ENCODE measurements at places on chromosomes 6 and 20.

DNA sequence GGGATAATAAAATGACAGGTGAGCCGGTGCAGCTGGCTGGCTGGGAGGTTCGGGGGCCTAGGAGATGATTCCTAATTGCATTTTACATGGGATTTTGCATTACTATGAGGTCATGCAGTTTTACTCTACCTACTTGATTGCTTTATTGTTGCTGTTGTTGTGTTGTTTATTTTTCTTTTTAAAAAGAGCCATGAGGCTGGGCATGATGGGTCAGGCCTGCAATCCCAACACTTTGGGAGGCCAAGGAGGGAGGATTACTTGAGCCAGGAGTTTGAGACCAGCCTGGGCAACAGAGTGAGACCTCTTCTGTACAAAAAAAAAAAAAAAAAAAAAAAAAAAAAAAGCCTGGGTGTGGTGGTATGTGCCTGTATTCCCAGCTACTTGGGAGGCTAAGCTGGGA lies 104.8 kb downstream of the GJA1 start:
- no peak for DNase-seq

DNA sequence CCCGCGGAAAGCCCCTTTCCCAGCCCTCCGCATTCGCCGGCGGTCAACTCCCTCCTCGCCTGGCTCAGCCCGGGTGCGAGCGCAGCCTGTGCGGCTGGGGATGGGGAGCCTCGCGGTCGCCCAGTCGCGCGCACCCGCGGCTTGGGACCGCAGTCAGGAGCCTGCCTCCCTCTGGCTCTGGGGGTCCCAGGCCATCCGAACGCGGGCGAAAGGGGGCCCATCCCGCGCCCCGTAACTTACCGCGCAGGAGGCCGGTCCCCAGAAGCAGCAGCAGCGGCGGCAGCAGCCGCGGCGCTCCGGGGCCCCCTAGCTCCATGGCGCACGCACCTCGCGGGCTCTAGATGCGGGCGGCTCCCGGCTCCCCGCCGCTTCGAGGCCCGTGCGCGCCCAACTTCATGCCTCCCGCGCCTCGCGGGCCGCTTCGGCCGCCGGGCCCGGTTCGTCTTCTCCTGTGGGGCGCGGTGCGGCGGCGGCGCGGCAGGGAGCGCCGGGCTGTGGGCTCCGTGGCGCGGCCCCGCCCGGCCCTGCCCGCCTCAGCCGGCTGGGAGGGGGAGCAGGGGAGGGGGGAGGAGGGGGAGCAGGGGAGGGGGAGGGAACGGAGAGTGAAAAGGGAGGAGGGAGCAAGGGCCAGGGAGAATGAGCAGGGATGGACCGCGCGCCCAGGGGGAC lies at the start of gene CHRNA4:
TSS of gene CHRNA4 (minus strand) at position 500 of the 669 bp plus-strand sequence. CDS start at position 316, 184 bp downstream.
- DNase-seq = no peak

- no peak for DNase-seq
These were observed 8.3 kb downstream of the SLPI start for GRCh38 chr20:45246109-45246508.

DNA sequence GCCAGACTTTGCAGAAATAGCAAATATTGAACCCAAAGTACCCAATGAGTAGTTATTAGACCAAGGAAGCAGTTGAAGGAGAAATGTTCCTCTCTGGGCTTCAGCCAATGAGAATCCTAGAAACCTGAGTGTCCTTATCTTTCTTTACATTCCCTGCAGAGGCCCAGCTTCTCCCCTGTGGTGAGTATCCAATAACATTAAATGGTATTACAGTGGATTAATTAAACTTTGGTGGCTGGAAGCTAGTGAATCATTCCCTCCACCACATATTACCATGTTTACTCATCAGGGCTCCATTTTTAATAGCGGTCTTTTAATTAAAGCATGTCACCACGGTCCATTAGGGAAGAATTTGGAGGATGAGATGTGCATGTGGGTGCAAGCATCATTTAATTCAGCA lies 74.0 kb downstream of the UNC5CL start:
- no peak for DNase-seq

DNA sequence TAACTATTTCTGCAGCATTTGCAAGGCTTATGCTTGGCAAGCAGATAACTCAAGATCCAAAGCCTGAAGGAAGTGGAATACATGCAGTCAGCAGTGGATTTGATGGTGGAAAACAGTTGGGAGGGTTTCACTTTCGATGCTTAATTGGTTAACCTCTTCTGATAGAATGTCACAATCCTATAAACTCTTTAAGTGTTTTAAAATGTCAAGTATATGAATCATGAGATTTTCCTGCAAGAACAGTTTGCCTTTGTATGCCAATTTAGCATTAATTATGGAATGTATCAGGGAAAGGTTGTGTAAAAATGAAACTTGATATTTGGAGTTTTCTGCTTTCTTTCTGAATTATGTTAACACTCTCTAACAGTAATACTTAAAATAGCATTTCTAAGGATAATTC lies 36.6 kb downstream of the NKX2-4 start:
- DNase-seq = no peak

- no peak for DNase-seq
These were observed 149.2 kb upstream of the PRDM1 start for GRCh38 chr6:105936972-105937371.

GRCh38 chr6:67009818-67010217 lies 1302.8 kb upstream of the EYS start:
- DNase-seq = no peak

DNA sequence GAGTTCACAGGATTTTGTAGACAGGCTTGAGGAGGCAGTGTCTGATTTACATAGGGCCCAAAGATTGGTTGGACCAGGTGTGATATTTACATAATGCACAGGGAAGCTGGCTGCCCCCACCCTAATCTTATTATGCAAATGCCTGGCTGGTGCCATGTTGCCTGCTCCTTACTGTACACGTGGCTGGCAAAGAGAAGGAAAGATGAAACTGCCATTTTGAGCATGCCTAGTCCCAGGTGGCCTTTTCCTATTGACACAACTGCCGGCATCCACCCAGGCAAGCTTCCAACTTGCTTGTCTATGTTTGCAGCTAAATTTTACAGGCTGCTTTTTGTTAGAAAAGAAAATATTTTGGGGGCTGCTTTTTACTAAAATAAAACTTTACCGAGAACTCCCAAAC lies 174.6 kb downstream of the LMBRD1 start:
- no peak for DNase-seq

DNA sequence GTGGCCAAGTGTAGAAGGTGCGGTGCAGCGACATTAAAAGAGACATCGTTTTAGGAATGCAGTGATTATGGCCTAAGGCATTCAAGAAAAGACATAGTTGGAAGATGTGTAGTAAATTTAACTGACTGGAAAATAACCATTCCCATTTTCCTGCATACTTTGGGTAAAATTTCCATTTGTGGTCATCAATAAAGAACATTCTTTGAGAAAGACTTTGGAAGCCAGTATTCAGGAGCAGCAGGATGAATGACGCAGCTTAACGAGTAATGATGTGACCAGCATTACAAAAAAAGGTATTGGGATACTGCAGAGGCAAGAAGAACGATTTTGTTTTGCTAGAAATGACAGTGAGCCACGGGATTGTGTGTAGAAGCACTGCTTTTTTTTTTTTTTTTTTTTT lies 7.0 kb upstream of the RWDD1 start:
- DNase-seq = no peak

DNA sequence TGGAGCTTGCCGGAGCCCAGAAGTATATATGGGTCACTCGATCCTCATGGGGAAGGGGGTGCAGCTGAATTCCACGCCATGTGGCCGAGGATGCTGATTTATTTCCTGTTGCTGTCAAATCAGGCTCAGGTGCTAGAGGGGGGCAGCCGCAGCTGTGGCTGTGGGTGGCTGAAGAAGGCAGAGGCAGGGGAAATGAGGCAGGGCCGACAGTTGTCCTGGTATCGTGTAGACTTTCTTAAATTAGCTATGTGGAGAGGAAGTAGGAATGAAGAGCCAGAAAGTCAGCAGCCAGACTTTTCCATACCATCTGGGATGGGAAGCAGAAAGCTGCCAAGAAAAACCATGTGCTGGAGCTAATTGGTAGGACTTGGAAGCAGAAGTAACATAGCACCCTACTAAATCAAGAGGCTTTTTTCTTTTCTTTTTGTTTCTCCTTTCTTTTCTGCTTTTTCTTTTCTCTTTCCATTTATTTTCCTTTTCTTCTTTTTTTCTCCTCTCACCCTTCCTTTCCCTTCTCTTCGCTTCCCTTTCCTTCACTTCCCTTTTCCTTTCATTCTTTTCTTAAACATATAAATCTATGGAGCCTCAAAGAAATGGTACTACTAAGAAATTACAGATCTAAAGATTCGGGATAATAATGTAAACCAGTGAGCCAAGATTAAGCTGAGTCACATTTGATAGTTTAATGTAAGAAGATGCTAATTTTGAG lies 90.6 kb upstream of the CD83 start:
- DNase-seq = no peak

DNA sequence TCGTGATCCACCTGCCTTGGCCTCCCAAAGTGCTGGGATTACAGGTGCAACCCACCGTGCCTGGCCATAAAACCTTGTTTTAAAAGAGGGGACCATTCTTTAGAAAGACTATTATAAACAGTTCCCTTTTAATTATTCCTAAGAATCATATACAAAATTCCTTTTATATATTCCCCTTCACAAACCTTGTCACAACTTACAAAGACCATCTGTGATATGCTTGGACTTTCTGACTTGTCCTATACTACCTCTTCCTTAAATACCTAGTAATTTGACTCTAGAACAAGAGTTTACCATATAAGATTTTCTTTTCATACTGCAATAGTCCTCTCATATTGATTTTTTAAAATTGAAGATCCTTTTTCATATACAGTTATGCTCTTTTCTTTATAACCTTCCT lies 135.8 kb upstream of the PRSS16 start:
- no peak for DNase-seq

- peak; percentile 93 for DNase-seq
These were observed at the start of gene CENPB for GRCh38 chr20:3786665-3787323. Gene CENPB (minus strand): TSS chr20:3786740. CDS start chr20:3786483, 257 bp downstream.

- no peak for DNase-seq
These were observed 90.4 kb upstream of the FOXP4 start for GRCh38 chr6:41455818-41456217.

GRCh38 chr20:44176833-44177534 lies 10.0 kb downstream of the JPH2 start:
- no peak for DNase-seq

GRCh38 chr6:165925474-165926156 lies 242.0 kb downstream of the TBXT start:
- no peak for DNase-seq

GRCh38 chr6:44120692-44121443 lies 6.4 kb downstream of the MRPL14 start:
- DNase-seq = no peak

DNA sequence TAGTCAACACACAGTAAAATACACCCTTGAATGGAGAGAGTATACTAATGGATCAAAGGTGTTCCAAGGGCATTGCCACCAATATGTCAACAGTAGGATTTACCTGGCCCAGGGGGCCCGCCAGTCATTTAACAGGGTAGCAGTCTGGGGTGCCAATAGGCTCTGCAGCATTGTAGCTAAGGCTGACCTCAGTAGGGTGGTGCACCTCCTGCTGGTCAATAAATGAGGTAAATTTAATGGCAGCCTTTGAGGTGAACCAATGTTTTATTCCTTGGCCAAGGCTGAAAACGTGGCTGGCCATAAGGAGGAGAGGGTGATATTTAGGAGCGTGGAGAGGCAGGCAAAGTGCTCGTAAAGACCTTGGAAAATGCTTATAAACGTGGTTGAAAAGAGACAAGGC lies 147.2 kb downstream of the RPS12 start:
- no peak for DNase-seq
